Activated gamma-delta T cell (primary cell): ENCODE measurements at places on chromosomes 12 and 14.

DNA sequence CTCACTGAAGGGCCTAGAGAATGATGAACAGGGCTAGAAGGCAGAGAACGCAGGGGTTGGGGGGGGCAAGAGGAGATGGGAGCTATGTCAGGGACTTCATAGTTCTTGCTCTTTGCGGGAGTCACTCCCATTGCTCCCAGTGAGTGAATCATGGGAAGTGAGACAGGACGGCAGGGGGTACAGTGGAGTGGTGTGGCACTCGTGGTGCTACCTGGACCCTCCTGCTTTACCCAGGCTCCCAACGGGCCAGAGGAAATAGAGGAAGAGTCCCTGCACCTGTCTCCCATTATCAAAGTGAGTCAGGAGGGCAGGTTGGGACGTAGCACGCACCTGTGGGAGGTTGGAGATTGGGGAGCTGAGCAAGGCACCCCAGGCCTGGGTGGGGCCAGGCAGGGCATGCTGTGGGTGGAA lies 1.3 kb upstream of the KRT8 start:
- DNase-seq: no peak

- DNase-seq: no peak
These were observed 13.7 kb downstream of the ZBTB1 start for GRCh38 chr14:64518229-64518628.

DNA sequence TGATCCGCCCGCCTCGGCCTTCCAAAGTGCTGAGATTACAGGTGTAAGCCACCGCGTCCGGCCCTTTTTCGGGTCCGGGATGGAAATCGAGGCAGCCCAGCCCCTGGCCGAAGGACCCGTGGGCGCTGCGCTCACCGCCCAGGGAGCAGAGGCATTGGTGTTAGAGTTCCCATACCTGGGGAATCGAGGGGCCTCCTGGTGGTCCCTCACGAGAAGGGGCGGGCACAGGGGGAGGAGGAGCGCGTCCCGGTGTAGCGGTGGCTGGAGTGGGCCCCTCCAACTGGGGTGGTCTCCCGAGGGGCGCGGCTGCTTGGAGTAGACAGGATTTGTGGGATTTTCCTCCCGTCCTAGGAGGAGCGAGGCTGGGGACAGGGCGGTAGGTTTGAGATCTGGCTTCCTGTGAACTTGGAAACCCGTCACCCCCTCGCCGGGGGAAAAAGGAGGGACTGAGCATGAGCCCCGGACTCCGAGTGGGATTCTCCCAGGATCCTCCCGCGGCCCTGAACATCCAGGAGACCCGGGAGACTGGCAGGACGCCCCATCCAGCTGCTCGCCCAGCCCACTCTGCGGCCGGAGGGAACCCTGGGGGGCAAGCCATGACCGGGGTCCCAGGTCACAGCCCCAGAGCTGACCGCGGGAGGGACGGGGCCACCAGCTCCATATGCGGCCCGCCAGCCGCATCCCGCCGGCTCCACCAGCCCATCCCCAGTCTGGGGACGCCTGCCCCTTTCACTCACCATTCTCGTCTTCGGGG lies 70.9 kb downstream of the ASCL4 start:
- no peak for DNase-seq

DNA sequence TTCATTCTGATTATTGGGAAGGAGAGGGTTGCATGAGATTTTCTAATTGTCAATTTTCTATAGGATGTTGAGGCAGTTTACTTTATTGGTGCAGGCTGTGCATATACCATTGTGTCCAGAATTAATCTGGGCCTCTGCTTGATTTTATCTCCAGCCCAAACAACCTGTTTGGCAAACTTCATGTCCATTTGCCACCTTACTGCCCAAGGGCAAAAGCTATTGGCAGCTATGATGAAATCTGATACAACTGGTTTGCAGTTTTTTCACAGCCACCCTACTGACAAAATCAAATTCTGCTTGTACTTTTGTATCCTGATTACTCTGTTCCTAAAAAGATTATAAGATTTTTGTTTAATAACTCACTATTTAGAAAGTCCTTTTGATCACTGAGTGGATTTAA lies 789.2 kb upstream of the FBXO33 start:
- DNase-seq: no peak

GRCh38 chr12:117819160-117819559 lies 149.6 kb downstream of the KSR2 start:
- DNase-seq: no peak
